RCC 7860 (cell line): ENCODE measurements at places on chromosomes 5 and 9.

DNA sequence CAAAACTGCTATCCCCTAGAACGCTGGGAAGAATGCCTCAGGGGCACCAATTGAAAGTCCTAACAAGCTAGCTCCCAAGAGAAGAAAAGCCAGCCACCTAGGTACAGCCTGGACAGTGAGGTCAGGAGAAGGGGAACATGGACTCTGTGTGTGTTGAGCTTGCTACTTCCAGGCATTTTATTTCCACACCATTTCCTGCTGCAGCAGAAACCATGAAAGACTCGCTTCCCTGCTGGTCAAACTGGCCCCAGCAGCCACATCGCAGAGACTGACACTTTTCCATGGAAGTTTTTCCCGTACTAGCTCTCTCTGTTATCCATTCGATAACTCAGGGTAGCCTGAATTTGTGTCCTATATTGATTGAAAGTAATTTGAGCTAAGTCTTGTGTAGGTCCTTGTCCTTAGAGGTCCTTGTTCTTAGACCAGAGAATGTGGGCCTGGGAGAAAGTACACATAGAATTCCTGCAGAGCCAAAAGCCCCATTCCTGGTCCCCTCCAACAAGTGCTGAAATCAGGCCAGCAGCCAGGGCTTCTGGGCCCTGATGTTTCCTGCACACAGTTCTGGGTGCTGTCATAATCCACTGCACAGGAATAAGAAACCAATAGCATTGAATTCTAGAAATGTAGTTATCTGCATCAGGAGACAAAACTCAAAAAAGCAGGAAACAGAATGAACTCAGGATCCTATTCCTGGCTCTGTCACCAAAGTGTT is 96.6 kb downstream of the BRINP1 start:
- DNase-seq, result no peak

- DNase-seq, result peak; percentile 85
These were observed 110.7 kb downstream of the NR6A1 start for GRCh38 chr9:124660341-124660801.

DNA sequence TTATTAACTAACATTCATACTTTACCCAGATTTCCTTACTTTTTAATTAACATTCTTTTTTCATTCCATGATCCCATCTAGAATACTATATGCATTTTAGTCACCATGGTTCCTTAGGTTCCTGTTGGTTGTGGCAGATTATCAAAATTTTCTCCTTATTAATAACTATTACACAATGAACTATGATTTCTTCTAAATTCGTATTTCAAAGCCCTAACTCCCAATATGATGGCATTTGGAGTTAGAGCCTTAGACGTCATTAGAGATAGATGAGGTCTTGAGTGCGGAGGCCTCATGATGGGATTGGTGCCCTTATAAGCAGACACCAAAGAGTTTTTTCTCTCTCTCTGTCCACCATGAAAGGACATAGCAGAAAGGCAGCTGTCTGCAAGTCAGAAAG is 485.4 kb downstream of the TLR4 start:
- DNase-seq, result no peak

DNA sequence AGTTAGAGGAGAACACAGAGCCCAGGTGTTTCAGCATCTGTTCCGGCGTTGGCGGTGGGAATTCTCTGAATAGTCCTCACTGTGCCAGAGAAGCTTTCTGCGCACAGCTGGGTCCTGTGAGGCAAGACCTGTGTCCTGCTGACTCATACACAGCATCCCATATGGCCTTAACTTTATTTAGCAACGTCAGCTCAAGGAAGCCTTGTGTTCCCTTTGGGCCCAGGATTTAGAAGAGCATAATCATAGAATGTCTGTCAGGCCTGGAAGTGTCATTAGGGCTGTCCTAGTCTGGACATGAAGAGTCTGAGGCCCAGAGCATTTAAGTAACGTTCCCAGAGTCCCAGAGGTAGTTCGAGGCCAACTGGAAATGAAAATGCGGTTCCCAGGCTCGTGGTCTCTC is 188.6 kb upstream of the DMRT1 start:
- DNase-seq, result no peak

DNA sequence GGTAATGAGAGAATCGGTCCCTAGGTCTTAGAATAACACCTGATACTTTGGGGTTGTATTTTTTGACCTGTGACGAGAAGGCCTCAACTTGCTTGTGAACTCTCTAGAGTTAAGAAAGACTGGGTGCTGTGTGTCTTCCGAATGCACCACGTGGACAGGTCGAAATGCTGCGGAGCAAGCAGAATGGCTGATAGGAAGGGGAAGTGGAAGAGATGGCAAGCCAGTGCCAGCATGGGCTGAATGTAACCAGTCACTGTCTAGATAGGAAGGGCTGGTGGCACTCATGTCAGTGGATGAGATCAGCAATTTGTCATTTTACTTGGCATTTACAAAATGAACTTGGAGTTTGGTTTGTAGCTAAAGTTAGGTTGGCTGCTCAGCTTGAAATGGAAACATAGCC is 5.6 kb downstream of the OTULINL start:
- no peak for DNase-seq

DNA sequence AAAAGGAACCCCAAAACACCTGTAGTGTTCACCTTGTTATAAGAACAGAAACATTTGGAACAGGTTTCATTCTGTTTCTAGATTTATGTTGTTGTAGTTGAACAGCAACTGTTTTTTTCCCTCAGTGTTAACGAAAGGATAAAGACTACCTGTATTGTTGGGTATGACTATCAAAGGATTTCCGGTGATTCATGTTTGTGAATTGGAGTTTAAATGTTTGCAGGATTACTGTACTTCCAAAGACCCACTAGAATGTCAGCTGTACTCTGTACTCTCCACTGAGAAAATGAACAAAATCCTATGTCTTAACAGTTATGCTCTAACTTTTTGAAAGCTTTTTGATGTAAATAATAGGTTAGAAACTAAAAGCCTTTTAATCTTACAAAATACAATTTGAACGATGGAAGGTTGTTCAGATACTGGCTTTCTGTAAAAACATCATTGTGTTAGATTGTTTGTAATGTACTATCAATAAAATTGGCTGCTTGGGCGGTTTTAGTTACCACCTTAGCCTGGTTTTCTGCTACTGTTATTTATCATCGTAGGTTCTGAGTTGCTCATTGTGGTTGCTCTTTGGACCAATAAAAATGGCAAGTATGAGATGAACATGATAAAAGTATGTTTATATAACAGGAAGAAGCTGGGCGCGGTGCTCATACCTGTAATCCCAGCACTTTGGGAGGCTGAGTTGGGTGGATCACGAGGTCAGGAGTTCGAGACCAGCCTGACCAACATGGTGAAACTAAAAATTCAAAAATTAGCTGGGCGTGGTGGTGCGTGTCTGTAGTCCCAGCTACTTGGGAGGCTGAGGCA is 44.1 kb downstream of the DCP2 start:
- peak; percentile 81 for DNase-seq

DNA sequence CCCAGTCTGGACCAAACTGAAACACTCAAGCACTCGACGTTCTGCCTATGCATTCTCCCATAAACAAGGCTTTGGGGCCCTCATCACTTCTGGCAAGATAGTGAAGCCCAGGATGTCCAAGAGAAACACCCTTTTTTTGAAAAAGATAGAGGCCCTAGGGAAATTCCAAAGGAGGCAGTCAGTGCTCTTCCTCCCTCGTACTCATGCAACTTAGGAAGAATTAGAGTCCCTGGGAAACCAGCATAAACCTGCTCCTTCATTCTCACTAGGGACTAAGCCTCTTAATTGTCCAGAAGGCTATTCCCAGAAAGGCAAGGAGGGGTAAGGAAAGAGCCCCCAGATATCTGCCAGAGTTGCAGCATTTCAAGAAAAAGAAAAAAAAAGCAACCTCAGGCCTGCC is 7.8 kb upstream of the RUSC2 start:
- no peak for DNase-seq

GRCh38 chr5:9454012-9454481 is 91.8 kb downstream of the SEMA5A start:
- peak; percentile 43 for DNase-seq

GRCh38 chr5:177429248-177430040 is 3.0 kb downstream of the GRK6 start:
- DNase-seq, result no peak

DNA sequence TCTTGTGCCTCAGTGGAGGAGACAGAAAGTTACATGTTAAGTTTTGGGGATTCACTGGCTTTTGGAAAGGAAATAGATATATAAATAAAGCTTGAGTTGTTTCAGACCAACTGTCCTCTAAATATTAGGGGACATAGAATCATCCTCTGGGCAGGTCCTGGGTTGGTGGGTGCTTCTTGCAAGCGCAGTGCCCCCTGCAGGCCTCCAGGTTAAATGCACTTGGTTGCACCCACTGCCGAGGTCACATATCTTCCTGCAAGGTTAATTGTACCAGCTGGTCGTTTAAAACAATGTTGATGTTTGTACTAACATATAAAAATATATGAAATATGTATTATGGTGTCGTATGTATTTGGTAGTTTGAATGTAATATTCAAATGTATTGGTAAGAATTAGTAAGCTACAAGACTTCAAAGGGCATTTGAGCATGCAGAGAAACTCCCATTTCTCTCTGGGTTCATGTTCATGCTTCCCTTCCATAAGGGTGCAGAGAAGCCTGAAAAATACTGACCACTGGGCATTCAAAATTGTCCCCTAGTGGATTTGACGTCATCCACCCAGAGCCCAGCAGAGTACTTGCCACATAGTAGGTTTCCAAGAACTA is 87.0 kb downstream of the ZNF618 start:
- DNase-seq, result peak; percentile 20

DNA sequence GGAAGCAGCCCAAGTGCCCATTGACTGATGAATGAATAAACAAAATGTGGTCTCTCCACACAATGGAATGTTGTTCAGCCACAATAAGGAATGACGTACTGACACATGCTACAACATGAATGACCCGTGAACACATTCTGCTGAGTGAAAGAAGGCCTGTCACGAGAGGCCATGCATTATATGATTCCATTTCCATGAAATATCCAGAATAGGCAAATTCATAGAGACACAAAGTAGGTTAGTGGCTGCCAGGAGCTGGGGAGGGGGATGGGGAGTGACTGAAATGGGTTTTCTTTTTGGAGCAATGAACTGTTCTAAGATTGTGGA is 41.4 kb downstream of the BICD2 start:
- DNase-seq, result no peak

DNA sequence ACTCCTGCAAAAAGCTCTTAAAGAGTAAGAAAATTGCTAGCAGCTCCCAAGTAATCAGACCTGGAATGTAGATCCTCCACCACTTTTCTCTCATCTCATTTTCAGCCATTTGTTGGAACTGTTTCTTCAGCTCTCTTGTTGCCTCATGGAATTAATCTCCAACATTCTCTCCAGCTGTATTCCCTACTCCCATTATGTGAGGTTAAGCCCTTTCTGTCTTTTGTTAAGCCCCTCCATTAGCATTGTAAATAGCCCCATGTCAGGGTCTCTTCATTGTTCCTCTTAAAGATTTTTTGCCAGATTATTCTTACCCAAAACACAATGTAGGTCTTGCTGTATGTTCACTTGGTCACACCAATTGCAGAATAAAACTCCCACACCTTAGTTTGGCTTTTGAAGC is 119.8 kb downstream of the PLPPR1 start:
- no peak for DNase-seq

- DNase-seq, result no peak
These were observed 1.3 kb downstream of the TERT start for GRCh38 chr5:1293416-1294205.

GRCh38 chr5:125536582-125536981 is 790.1 kb upstream of the ZNF608 start:
- no peak for DNase-seq

- no peak for DNase-seq
These were observed 22.0 kb downstream of the SREK1IP1 start for GRCh38 chr5:64746446-64746845.

- no peak for DNase-seq
These were observed at the start of gene PCDHB3 for GRCh38 chr5:141100243-141100805. TSS of gene PCDHB3 (plus strand) at chr5:141100473. CDS start at chr5:141100650, 177 bp downstream.

DNA sequence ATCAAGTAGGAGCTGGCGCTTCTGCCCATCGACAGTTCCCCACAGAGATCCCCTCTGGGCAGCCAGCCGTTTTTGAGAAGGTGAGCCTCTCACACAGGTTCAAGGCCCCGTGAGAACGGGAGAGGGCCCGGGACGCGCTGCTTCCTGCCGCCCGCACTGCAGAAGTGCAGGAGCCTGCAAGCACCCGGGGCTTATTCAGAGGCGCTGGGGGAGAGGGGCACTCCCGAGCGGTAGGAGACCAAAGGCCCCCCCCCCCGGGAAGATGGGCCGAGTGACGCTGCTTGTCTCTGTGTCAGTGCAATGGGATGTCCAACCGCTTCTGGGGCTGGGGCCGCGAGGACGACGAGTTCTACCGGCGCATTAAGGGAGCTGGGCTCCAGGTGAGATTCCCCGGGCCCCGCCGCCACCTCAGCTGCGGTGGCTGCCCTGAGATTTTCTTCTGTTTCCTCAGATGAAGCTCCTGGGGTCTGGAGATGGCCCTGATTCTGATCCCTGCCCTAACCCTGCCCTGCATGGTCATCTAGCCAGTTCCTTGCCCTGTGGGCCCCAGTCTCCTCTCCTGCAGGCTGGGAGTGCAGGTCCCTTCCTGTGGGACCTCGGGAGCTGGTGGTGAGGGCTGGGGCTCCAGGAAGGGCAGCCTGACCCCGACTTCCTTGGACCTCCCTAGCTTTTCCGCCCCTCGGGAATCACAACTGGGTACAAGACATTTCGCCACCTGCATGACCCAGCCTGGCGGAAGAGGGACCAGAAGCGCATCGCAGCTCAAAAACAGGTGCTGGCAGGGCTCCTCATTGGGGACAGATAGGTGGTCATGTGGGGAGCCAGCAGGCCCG is 8.5 kb downstream of the B4GALT7 start:
- no peak for DNase-seq

DNA sequence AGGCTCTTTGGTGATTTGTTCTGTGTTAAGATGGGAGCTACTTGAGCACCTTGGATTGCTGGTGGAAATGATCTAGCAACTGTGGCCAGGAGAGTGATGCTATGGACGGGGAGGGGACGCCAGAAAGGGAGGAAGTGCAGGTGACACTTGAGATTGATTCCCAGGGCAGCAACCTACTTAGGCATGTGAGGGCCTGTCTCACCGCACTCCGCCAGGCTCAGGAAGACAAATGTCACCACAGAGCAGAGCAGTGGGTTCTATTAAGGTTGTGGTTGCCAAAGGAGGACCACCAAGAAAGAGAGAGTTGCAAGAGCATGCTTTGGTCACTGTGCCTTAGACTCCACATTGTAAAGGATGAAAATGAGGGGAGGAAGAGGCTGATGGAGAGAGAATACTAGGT is 404.3 kb downstream of the IRX1 start:
- DNase-seq, result no peak

DNA sequence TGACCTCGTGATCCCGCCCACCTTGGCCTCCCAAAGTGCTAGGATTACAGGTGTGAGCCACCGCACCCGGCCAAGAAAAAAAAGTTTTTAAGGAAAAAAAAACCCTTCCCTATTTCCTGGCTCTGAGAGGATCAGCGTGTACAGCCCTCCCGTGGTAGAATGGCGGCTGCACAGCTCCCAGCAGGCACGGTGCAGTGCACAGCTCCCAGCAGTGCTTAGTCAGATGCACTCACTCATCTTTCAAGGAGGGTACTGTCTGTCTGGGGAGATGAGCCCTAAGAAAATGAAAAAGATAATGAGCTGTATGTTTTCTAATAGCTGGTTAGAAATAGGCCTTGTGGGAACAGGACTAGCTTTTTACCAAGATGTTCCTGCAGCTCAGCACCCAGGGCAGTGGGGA is 36.7 kb upstream of the SLC2A8 start:
- DNase-seq, result no peak
